ENCODE measurements at places on chromosomes 2 and 18.

DNA sequence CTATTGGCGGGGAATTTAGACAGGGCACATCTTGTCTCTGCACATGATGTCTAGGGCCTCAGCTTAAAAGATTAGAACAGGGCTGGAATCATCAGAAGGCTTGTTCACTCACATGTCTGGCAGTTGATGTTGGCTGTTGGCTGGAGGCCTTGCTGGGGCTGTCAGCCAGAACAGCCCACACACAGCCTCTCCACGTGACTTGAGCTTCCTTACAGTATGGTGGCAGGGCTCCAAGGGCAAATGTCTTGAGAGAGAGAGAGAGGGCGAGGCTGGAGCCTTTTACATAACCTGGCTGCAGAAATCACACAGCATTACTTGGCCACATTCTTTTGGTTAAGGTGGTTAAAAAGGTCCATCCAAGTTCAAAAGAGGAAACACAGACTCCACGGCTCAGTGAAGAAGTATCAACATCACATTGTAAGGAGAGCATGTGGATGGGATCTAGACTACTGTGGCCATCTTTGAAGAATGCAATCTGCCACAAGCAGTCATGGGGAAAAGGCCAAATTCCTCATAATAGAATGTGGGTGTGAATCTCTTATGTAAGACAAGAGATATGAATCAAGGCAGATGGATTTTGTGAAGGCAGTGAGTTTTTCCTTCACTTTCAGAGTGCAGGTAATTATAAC is 30.4 kb downstream of the SRSF7 start:
- DNase-seq, result no peak

GRCh38 chr2:25592766-25593292 is 80.5 kb downstream of the DTNB start:
- DNase-seq, result no peak

GRCh38 chr18:22223254-22223964 is 54.0 kb downstream of the GATA6 start:
- no peak for DNase-seq

GRCh38 chr2:85834466-85834865 is 54.3 kb downstream of the ST3GAL5 start:
- no peak for DNase-seq

GRCh38 chr2:101983928-101984327 is 7.8 kb upstream of the IL1R2 start:
- DNase-seq, result peak; percentile 33

GRCh38 chr2:138829326-138829919 is 49.2 kb upstream of the NXPH2 start:
- DNase-seq, result peak; percentile 49

DNA sequence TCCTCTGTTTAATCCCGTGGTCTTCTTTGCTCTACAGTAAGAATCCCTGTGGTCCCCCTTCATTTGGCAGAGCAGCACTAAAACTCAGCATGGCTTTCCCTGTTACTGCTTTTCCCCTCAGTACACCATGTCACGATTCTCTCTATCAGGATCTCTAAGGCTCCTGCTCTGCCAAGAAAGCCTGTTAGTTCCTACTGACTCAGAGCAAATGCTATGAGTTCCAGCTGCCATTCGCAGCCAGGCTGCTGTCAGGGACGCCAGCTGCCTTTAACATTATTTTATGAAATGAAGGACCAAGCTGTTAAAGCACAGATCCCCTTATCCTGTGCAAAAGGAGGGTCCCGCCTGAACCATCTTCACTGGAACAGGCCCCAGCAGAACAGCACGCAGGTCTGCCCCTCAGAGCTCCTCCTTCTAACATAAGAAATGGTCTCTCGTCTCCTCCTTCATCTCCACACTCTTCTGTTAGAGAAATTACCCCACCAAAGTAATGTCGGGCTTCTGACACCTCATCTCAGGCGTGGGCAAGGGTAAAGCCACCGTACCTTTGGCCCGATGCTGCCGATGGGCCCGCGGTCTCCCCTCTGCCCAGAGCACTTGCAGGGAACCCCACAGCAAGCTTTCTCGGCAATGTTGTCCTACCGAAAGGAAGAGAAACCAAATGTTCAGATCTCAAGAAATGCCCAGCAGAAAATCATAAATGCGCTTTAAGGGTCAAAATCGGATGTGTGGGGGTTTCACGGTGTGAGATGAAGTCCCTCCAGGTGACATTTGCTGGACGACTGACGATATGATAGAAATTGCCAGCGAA is 52.6 kb downstream of the COL6A3 start:
- no peak for DNase-seq

GRCh38 chr18:23835091-23835490 is 145.8 kb downstream of the LAMA3 start:
- no peak for DNase-seq

GRCh38 chr2:135208016-135208415 is 155.9 kb downstream of the RAB3GAP1 start:
- no peak for DNase-seq

- no peak for DNase-seq
Measured at GRCh38 chr2:42106257-42106816, 58.5 kb downstream of the PKDCC start.

- no peak for DNase-seq
Measured at GRCh38 chr2:79554899-79555298, 42.0 kb downstream of the CTNNA2 start.

DNA sequence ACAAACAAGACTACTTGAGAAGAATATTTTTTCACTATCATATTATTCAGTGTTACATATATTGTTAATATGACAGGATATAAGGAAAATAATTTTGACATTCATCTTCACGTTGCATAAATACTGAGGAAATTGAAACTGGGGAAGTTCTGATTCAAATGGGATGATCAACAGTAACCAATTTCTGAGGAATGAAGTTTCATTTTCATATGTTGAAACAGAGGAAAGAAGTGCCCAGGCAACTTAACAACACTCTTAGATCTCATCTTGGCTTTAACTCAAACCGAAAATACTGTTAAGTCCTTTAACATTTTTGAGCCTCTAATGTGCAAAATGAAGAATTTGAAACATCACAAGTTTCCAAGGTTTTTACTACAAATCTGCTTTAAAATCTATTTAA is 612.2 kb upstream of the VRK2 start:
- no peak for DNase-seq

- no peak for DNase-seq
Measured at GRCh38 chr2:60840880-60841279, 40.5 kb upstream of the REL start.

DNA sequence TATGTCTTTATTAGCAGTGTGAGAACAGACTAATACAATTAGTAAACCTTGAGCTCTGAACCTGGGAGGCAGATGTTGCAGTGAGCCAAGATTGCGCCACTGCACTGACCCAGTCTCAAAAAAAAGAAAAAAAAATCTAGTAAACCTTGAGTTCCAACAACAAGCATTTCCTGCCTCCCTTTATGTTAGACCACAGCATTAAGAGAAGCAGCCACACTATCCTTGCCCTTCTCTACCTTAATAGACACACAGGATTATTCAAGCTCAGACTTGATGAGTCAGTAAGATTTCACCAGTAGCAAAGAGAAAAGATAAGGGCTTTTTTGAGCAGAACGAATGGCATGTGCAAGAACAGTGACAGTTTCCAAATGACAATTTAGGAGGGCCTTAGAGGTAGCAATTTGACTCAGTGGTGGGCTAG is 18.0 kb upstream of the GLS start:
- DNase-seq, result no peak

DNA sequence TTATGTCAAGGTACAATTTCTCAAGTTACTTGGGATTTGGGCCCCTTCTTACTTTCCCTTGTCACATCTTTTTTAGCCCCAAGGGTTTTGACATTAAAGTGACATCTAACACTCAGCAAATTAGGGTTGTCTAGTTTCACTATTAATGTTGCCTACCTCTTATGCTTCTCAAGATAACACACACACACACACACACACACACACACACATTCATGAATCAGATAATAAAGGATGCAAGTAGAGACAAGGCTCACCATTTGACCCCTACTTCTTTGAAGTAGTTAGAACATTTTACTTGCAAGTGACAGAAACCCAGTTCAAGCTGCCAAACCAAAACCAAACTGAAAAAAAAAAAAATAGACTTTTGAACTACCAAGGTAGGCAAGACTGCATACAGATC is 138.8 kb downstream of the TRIB2 start:
- DNase-seq, result no peak

DNA sequence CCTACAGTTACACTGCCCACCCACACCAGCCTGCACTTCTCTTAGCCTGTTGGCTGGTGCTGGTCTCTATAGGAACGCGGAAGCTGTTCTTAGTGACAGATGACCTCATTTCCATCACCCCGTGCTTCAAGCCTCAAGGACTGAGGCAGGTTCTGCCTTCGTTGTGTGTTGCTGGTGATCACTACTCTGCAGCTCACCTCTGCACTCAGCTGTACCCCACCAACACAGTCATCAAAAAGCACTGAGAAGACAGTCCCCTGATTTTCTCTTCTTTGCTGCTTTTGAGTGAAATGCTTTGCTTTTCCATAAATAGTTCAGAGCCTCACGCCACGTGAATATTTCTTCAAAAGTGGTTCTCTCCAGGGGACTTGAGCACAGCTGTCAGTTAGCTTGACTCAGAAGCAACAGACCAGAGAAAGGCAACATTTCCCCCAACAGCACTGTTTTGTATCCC is 225.7 kb upstream of the CCDC150 start:
- DNase-seq, result no peak

- DNase-seq, result no peak
Measured at GRCh38 chr18:48994044-48994651, 43.4 kb upstream of the SMAD7 start.

DNA sequence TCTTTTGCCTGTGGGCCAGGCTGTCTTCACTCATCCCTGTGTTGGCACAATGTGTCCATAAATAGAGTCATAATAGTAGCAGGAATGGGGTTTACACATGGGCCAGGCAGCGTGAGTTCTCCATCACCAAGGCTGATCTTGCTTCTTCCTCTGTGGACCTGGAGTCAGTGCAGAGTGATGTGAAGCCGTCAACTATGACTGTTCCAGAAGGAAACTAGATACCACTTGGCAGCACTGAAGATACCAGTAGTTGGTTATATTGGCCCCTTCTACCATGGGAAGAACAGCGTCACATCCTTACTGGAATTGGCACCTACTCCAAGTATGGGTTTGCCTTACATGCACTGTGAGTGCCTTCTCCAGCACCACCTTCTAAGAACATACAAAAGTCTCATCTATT is 30.2 kb downstream of the COPS8 start:
- DNase-seq, result no peak

GRCh38 chr18:79538635-79539034 is 141.0 kb upstream of the CTDP1 start:
- DNase-seq, result no peak

DNA sequence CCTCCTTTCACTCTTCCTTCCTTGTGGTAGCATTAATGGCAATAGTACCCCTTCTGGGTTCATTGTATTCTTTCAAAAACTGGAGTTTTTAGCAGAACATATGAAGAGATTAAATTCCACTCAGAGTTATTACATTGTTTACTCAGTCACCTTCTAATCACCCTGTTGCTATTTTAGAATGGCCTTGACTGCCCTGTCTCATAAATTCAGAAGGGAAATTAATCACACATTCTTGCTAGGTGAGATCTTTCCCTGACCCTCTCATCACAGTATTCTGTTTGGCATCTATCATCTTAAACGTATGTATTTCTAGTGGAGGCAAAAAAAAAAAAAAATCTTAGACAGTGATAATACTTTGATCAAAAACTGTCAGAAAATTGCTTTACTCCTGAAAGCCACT is 760.4 kb downstream of the ADCYAP1 start:
- no peak for DNase-seq

DNA sequence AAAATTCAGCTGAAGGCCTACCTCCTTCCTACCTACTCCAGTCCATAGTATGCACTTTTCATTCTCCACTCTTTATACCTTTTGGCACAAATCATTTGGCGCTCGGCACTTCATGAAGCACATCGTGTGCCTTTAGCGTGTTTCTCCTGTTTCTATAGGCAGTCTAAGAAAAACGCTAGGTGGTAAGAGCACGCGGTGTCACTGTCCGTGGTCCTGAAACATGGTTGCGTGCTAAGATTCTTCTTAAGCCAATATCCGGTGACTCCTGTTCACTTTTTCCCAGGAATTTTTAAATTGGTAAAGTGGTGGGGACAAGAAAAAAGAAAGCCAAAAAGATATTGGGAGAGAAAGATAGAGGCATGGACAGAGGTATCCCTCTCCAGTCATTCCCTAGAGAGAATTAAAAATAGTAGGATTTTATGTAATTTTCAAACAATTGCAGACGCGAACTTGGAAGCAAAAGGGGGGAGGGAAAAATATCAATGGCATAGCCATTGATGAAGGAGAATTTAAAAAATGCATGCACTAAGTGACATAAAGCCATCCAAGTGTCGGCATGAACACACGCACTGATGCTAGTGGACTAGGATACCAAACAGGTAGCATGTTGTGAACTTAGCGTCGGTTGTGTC is 1.4 kb upstream of the CTNNA2 start:
- no peak for DNase-seq

DNA sequence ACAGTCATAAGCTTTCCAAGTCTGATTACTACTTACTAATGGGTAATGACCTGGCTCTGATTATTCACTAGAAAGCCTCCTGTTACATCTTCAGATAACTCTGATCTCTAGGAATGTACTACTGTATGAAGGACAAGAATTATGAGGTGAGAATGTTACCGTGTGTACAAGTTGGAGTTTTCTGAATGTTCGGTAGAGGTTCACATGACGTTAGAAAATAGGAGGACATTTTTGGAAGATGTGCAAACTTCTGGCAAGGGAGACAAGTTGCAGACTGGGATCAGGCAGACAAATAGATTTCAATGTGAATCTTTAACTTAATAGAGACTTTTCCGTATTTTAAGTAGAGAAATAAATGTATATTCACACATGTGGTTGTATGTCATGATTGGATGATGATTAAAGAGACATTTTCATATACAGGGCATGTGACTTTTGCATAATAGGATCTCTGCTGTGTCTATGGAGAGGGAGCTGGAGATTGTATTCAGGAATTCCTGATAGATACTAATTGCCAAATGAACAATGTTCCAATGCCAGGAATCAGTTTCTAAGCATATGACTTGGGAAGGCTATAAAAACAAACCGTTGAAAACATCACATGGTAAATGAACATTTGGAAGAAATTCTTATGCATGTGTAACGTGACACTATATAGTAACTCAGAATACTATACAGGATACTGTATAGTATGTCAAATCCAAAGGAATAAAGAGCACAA is 1695.8 kb upstream of the PIK3C3 start:
- DNase-seq, result no peak

DNA sequence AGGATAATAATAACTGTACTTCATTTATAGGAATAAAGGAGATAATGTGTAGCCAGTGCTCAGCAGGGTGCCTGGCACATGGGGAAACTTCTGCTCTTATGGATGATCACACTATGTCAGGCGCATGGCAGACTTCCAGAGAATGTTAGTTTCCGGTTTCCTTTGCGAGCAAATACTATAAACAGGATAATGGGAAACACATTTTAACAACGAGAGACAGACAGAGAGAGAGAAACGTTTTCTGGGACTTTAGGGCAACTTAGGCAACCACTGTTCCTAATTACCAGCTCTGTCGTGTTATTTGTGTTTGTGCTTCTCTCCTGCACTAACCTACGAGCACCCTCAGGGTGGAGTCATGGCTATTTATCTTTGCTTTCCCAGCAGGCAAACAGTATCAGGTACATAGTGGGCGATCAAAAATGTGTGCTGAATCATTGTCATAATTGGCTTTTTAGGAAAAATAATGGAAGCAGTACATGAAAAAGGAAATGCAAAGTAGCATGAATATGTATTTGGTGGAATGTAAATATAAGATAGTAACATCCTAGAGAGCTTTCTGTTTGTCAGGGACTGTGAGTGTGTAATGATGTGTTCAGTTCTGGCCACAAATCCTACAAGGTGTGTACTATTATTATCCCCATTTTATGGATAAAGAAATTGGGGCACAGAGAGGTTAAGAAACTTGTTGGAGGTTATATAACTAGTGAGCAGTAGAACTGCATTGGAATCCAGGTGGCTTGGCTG is 36.8 kb upstream of the IGFBP2 start:
- peak; percentile 69 for DNase-seq

- no peak for DNase-seq
Measured at GRCh38 chr2:241091201-241091600, 10.9 kb downstream of the MTERF4 start.

All from SK-N-SH (cell line).